ENCODE measurements at places on chromosomes 5 and 9. TPM values are rescaled to one million over a fixed set of nuclear protein-coding genes. Genes with fewer than 3 reads are reported as not detected.

The RELL2 gene
- polyA plus RNA-seq: 1.6 TPM

The GLT6D1 gene
- not detected for polyA plus RNA-seq

The ANKRD31 gene
- polyA plus RNA-seq: 0.66 TPM

The GADD45G gene
- polyA plus RNA-seq: 3.3 TPM

The PCDHB4 gene
- polyA plus RNA-seq: 1.9 TPM

The TMEM252 gene
- polyA plus RNA-seq: 10.1 TPM

The ABCA1 gene
- 8.4 TPM for polyA plus RNA-seq

DNA sequence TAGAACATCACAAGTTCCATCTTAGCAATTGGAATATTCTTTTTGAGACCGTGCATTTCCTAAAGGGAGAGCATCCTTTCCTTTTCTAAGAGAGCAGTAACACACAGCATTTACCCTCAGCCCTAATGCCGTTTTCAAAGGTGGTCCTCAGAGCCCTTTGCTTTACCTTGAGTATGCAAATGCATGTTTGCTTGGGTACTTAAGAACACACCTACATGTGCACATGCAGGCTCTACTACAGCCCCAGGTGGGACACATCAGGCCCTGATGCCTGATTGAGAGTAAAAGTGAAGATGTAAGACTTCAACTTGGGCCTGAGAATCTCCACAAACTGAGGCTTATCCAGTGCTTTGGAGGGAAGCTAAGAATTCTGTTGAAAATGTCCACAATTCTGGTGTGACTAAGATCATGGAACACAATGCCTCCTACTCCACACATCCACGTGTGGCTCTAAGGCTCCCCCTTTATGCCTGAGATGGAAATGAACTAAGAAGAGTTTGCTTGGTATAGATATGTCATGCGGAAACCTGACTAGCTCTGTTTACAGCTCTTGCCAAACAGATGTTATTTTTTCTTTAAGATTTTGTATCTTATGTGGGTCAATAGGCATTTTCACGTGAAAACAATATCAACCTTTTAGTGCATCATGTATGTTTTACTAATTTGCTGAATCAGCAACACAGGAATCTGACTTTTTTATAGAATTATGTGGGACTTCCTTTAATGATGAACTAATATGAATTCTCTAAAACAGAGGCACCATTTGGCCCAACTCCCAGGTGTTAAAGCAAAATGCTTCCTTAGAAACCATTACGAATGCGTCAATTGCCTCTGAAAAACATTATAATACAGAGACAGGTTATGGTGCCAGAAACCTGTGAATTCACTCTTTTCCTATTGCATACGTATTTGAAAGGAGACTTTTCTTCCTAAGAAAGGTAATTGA lies 48.9 kb upstream of the SLC2A8 start:
- DNase-seq: no peak

- DNase-seq: no peak
Observed at GRCh38 chr9:83270116-83270515, 207.2 kb upstream of the RASEF start.

- no peak for DNase-seq
Observed at GRCh38 chr5:6712142-6712576, 1.1 kb upstream of the TENT4A start.

DNA sequence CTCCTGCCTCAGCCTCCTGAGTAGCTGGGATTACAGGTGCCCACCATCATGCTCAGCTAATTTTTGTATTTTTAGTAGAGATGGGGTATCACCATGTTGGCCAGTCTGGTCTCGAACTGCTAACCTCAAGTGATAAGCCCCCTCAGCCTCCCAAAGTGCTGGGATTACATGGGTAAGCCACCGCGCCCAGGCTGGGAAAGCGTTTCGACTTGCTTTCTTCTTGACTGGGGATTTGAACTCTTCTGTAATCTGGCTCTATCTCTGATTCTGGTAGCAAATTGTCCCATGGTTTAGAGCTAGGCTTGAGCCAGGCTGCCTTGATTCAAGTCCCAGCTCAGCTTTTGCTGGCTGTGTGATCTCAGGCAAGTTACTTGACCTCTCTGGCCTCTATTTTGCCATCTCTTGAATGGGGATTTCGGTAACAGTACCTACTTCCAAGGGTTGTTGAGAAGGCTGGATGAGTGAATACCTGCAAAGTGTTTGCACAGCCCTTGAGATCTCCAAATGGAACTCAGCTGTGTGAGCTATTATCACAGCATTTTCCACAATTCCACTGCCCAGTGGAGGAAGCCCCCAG lies 20.5 kb upstream of the MVB12B start:
- DNase-seq: no peak

- DNase-seq: no peak
Observed at GRCh38 chr5:181189363-181189961, 15.5 kb downstream of the TRIM7 start.

Measured in left renal cortex interstitium (tissue), 4 donors.